ENCODE measurements at places on chromosomes 12 and 14.

DNA sequence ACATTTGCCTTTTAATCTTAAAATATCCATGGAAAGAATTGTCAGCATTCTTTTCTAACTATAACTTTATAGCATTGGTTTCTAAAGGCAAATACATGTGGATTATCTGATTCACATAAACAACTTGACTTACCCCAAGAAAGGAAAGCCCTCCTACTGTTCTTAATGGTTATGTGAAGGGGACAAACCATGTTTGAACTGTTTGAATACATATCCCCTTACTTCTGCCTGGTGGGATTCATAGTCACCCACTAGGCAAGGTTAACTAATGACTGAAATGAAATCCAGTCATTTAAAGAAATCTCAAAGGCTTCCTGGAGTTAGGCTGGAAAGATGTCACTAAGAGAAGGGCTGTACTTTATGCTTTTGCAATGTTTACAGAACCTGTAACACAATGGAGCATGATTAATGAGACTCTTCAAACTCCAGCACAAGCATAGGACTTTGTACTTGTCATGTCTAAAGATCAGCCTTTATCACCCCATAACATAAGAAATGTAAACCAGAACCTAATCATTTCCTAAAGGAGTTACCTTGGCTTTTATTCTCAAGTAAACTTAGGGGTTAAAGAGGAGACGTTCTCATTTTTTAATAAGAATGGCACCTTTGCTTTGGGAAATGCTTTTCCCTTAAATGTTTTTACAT lies 10.2 kb upstream of the FLRT2 start:
- DNase-seq, result no peak

- no peak for DNase-seq
These were observed 86.0 kb upstream of the BCL11B start for GRCh38 chr14:99357916-99358390.

DNA sequence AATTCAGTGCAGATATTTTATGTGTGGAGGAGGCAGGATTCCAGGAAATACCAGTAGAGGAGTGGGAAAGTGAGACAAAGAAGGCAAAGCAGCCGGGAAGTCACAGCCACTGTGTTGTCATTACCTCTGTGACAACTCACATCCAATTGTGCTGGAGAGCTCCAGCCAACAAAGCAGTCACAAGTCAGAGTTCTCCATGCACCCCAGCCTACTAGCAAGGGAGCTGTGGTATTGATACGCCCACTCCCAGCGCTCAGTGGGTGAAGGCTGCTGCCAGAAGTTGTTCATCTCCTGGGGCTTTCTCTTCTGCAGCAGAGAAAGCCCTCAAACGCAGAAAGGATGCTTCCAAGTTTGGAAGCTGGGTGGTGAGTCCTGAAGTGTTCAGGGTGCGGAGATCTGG lies 93.9 kb downstream of the DICER1 start:
- no peak for DNase-seq

DNA sequence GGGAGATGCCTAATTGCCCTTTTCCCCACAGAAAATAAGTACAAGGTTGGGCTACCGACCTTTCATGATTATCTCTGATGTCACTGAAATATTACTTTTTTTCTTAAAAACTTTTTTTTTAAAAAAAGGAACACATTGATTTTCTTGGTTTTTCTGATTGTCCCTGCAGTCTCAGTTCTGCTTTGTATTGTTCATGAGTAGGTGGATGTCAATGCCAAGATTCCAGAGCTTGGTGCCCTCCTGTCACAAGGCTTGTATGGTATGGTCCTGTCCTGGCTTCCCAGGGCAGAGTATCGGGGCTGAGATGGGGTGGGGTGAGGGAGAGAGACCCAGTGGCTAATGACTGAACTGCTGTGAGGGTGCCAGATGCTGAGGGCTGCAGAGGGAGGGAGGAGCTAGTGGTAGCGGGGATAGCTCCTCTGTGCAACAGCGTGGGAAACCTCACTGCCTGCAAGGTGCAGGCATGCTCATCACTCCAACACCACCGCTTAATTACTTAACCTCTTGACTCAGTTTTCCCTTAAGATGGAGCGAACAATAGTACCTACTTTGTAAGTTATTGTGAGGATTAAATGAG lies 4.4 kb upstream of the CTDSP2 start:
- no peak for DNase-seq

GRCh38 chr12:113069149-113069548 lies 12.6 kb downstream of the DTX1 start:
- DNase-seq, result no peak

DNA sequence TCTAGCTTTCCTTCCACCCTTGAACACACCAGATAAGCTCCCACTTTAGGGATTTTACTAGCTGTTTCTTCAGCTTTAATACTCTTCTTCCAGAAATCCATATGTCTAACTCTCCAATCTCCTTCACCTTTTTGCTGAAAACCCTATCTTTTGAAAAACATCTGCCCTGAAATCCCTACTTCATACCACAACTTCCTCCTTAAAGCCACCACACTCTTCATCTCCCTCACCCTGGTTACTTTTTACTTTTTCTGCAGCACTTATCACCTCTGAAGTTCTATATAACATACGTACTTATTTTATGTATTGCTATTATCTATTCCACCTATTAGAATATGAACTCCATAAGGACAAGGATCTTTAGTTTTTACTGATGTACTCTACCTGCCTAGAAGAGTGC lies 28.6 kb upstream of the PTPRQ start:
- DNase-seq, result no peak

DNA sequence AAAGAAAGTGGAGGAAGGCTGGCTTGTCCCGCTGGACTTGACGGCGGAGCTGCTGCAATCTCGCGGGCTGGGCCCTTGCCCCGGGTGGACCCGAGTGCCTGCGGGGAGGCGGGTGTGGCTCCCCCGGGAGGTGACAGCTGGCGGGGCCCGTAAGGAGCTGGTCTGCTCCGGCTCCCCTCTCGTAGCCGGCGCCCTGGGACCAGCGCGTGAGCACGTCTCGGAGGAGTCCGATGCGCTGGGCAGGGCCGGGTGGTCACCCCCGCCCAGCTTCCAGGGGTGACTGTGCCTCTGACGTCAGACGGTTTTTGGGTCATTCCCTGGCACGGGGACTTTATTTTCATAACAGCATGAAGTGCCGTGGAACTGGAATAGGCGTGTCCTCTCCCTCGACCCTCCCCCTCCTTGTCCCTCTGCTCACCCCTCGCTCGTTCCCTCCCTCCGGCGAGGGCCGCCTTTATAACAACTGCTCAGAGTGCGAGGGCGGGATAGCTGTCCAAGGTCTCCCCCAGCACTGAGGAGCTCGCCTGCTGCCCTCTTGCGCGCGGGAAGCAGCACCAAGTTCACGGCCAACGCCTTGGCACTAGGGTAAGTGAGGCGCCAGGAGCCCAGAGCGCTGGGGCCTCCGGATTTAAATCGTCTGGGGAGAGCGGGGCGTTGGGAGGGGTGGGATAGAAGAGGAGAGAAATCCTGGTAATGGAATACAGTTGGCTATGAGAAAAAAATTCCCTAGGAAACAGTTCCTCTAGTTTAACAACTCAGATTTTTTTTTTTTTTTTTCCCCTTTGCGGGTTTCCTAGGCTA lies at the start of gene GPRC5A:
TSS of gene GPRC5A (plus strand) at position 483 of the 801 bp plus-strand sequence. CDS start 16,688 bp downstream, outside the sequence.
- peak; percentile 100 for DNase-seq

DNA sequence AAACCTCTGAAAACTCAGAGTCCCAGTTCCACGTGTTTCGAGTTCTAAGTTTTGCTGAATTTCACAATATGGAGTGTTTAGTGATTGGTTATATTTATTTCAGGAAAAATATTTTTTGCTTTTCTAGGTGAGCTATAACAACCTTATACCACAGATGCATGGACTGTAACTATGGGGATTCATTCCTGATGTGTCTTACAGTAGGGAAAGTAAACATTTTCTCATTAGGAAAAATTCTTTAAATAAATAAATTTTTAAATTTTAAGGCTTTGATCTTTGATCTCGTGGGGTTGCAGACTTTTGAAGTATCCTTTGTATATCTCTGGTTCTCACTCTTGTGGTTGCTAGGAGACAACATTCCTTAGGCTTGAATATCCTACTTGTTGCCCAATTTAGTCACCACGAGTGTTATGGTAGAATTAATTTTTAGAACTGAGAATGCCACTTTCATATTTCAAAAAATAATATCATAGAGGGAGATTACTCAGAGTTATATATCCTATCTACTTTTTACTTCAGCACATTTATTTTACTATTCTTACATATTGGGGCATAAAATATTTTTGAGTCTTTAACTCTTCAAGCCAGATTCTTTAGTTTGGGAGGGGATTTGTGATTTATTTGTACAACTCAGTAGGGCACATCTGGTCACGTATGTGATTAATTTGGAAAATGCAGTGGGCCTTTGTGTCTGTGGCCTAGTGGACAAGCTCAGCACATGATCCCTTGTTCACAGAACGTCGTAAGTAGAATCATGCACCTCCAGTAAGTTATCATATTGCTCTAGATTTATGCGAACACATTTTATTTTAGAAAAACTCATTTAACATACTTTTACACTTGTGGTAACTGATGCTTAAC lies 224.0 kb downstream of the TTC6 start:
- DNase-seq, result no peak

- DNase-seq, result no peak
These were observed 1.2 kb downstream of the SOCS2 start for GRCh38 chr12:93573552-93574223.

GRCh38 chr12:25644979-25645378 lies 91.9 kb upstream of the LMNTD1 start:
- no peak for DNase-seq

DNA sequence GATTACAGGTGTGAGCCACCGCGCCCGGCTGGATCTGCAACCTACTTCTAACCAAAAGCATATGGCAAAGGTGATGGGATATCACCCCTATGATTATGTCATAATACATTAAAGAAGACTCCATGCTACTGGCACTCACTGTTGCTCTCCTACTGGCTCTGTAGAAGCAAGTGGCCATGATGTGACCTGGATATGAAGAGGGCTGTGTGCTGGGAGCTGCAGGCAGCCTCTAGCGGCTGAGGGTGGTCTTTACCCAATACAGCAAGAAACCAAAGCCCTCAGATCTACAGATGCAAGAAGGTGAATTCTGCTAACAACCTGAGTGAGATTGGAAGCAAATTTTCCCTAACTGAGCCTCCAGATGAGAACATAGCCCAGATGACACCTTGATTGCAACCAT lies 34.2 kb upstream of the TRIM9 start:
- no peak for DNase-seq

- no peak for DNase-seq
These were observed 8.3 kb upstream of the PLEK2 start for GRCh38 chr14:67420102-67420739.

GRCh38 chr14:25381498-25381897 lies 331.6 kb upstream of the STXBP6 start:
- no peak for DNase-seq

DNA sequence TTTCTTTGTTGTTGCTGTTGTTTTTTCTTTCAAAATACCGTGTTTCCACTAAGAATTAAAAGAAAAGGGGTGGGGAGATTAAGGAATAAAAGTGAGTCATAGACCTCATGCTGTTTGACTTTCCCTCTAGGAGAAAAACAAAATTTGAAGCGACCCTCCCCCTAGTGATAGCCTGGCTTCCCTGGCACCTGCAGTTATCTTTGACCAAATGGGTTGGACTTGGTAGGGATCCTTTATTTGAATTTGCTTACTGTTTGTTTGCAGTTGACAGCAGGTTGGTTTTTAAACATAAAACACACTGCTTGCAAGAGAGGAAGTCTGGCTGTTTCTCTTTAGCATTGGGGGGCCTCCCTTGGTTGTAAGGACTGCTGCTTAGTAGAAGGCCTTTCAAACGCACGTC lies 14.0 kb downstream of the OTX2 start:
- no peak for DNase-seq

- DNase-seq, result no peak
These were observed 181.2 kb upstream of the NRXN3 start for GRCh38 chr14:77988970-77989369.

DNA sequence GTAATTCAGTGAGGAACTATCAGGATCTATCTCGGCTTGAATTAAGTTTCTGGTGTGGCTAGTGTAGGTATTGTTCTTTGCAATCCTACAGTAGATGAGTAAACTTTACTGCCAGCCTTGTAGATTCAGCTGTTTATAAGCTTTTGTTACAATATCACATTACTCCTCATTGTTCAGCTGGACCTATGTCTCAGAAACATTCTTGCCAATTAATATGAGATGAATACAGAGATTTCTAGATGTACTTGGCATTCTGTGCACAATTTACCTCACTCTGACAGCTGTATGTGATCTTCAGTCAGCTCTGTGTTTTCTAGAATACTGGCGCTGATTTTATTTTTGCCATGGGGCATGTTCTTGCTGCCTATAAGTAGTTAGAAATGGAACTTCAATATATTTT lies 55.7 kb downstream of the METTL25 start:
- no peak for DNase-seq

GRCh38 chr12:61490526-61491498 lies 769.4 kb upstream of the USP15 start:
- DNase-seq, result no peak

DNA sequence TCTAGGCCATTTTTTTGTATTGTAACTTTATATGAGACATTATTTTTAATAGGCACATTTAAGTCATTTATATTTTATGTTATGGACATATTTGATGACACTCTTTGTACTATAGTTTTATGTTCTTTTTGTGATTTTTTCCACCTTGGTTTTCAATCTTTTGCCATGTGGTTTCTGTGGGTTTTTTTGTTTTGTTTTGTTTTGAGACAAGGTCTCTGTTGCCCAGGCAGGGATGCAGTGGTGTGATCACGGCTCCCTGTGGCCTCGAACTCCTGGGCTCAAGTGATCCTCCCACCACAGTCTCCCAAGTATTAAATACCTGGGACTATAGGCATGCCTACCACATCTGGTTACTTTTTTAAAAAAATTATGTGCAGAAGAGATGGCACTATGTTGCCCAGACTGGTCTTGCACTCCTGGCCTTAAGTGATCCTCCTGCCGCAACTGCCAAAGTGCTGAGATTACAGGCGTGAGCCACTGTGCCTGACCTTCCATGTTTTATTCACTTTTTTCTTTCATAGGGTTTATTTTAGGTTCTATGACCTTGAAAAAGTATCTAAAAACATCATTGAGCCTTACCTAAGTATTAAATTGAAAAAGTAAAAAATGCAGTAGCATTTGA lies 16.3 kb downstream of the MSRB3 start:
- no peak for DNase-seq

- DNase-seq, result peak; percentile 67
These were observed 3.4 kb downstream of the GPR84 start for GRCh38 chr12:54360717-54361456.

- no peak for DNase-seq
These were observed 4.5 kb upstream of the PRR4 start for GRCh38 chr12:10853776-10854175.

- DNase-seq, result no peak
These were observed 60.0 kb downstream of the EML1 start for GRCh38 chr14:99853206-99853605.

DNA sequence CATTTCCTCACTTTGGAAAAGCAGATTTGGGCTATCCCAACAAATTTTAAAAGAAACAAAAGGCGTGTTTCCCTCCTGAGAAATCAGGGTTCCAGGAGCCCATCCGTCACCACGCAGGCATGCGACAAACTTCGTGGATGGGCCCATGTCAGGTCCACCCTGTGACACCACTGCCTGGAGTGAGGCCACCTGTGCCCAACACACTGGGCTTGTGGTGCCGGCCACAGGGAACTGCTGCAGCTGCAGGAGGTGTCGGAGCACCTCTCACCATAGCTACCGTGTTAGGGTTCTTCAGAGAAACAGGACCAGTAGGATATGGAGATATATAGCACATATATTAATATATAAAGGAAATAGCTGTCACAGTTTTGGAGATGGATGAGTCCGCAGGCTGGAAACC lies 53.0 kb upstream of the BCL11B start:
- no peak for DNase-seq

Data from LoVo (cell line).